Activated naive CD4-positive, alpha-beta T cell (primary cell): ENCODE measurements at places on chromosomes 7 and 10.

- DNase-seq: no peak
Measured at GRCh38 chr10:132696728-132697577, 89.0 kb downstream of the NKX6-2 start.

- DNase-seq: no peak
Measured at GRCh38 chr7:128167791-128168666, 73.0 kb upstream of the LEP start.

GRCh38 chr10:79287973-79288723 lies 59.1 kb upstream of the PPIF start:
- DNase-seq: no peak

DNA sequence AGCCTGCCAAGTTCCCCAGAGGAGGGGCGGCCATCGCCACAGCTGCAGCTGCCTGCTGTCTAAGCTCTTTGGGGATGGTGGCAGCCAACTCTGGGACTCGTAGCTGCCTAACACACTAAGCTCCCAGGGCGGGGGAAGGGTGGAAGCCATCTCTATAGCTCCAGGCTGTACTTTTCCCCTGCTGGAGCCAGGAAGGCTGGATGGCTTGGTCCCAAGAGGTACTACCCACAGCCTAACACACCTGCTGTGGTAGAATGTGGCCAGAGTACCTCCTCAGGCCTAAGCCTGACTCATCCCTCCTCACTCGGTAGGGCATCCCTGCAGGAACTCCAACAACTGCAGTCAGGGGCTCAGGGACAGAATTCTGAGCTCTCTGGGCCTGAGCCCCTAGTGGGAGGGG lies 151.7 kb upstream of the TAC1 start:
- no peak for DNase-seq

- no peak for DNase-seq
Measured at GRCh38 chr7:82390936-82391335, 52.6 kb downstream of the CACNA2D1 start.

DNA sequence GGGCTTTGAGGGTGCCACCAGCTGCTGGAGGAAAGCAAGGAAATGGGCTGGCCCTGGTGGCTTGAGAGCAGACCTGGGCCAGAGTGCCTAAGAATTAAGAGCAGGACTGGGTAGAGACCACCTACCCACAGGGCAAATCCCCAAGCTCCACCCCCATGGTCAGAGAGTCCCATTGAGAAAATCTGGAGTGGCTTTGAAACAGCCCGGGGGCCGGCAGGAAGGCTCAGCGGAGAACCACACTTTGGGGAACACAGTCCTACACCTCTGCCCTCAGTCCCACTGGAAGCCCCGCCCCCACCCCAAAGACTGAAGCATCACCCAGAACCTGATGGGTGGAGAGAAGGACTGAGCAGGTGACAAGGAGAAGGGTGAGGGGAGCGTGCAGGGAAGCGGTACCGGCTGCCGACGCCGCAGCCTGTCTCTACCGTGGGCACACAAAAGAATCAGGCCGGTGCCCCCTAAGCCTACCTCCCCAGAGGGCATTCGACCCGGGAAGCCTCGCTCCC lies 3.6 kb downstream of the SMARCD3 start:
- DNase-seq: no peak

DNA sequence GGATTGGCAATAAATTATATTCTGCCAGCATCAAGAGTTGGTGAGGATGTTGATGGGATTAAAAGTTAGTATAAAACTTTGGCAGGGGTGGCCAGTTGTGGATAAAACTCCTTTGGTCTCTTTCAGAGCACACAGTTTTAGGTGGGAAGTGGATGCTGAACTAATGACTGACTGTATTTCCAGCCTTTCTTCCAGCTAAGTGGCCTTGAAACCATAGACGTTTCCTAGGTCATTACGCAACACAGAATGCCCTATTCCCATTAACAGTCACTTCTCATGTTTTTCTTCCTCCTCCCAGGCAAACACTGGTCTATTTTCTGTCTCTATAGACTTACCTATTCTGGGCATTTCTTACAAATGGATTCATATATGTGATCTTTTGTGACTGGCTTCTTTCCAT lies 467.4 kb downstream of the NEBL start:
- DNase-seq: no peak

DNA sequence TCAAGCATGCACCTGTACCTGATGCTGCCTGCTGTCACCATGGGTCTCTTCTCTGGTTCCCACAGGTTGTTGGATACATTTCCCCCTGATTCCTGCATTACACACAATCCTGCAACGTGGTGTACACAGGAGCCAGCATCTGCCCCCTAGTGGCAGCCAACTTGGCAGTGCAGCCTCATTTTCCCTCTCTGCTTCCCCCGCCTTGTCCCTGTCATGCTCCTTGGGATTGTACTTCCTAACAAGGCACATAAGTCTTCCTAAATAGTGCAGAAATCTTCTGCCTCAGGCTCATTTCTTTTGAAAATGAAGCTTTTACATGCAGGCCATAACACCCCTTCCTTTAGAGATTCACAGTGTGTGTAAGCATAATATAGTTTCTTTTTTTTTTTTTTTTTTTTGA lies 387.5 kb downstream of the CCSER2 start:
- DNase-seq: no peak

GRCh38 chr7:4803397-4804241 lies 28.2 kb downstream of the AP5Z1 start:
- no peak for DNase-seq

DNA sequence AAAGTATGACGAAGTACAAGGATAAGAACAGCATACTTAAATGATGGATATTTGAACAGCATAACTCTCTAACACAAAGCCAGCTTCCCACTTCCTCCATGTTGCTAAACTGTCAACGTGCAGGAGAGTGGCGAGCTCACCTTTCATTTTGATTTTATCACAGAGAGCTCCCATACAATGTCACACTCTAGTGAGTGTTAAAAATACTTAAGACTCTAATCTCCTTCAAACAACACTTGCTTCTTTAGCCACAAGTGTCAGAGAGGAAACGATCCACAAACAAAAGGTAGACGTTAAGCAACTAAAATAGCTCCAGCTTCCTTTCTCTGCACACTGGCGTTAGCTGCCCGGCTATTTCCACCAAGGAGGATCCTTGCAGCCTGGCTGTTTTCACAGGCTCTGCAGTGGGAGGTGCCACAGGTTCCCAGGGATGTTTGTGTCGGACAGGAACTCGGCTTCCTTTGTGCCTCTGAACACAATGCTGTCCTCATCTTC lies 194.6 kb downstream of the COBL start:
- DNase-seq: no peak

- DNase-seq: no peak
Measured at GRCh38 chr7:25073451-25073850, 51.6 kb downstream of the CYCS start.

DNA sequence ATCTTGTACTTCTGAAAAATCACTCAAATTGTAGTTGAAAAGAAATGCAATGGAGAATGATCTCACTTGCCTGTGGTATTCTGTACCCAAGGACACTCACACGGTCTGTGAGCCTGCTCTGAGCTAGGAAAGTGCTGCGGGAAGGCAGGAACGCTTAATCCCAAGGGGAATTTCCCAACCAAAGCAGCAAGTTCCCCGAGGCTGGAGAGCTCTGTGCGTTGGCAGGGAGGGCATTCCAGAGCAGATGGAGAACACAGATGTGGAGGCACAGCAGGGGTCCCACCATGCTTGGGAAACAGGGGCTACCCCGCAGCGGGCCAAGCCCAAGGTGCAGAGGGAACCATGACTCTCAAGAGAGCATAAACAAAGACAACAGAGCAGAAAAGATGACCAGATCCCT lies 13.6 kb downstream of the SVIL start:
- DNase-seq: no peak

DNA sequence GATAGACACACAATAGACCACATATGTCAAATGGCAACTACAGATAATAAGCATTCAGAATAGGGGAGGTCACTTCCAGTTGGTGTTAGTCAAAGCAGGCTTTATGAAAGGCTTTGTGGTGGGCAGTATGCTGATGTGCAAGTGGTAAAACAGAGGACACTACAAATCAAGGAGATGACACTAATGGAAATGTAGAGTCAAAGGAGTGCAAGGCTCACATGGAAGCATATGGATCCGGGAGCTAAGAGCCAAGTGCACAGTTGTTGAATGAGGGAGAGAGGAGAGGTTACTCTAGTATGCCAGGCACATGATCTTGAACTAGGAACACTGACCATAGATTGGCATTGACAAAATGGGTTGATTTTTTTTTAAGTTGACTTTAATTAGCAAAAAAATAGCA lies 62.7 kb downstream of the GRM3 start:
- no peak for DNase-seq

GRCh38 chr7:73984481-73985205 lies 43.3 kb upstream of the ELN start:
- no peak for DNase-seq
